Hypothalamus (tissue), 51 donors: ENCODE measurements at places on chromosomes 3 and 15.

- no peak for DNase-seq
These were observed 21.0 kb downstream of the PAQR5 start for GRCh38 chr15:69319384-69320375.

DNA sequence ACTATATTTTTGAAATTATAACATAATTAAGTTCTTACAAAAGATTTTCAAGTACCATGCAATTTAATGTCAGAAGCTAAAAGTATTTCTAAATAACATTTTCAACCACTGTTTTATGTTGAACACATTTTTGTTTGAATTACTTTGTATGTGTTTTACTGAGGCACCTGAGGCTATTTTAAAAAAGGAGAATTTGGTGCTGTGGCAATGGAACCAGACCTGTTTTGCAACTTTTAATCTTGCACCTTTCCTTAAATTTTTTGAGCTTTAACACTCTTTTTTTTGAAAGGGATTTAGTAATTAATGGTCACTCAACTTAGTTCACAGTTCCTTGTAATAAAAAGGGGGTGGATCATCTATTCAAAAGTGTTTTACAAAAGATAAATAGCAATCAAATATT, 561.6 kb downstream of the ZBBX start:
- no peak for DNase-seq

- no peak for DNase-seq
These were observed 61.6 kb downstream of the GLCE start for GRCh38 chr15:69222002-69222474.

DNA sequence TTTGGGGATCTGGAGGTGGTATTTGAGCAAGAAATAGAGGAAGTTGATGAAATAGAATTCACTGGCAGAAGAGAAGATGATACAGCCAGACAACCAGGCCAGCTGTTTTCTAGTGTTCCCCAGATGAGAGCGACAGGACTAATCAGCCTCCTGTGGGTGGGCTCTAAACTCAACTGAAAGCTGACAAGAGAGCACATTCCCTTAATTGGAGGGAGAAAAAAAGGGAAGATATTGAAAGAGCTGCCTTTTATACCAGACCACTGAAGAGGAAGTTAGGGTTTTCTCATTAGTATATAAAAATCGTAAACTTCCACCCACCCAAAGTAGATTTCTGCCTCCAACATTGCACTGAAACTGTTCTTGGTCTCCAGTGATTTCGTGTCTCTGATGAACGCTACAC, 6.5 kb upstream of the TM4SF19 start:
- DNase-seq, result no peak

DNA sequence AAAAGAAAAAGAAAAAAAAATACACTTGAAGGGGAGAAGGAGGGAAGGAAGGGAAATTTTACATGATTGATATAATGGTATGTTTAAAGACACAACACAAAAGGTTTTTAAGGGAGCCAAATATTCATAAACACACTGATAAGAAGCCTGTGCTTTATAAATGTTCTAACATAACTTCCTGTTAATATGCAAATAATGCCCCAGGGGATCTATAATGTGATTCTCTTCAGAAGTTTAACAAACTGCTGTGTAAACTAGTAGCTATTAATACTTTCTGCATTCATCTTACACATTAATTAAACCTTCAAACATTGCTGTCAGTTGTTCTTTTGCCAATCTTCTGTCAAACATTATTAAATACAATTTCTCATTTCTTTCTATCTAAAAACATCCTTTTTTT, 231.6 kb downstream of the TJP1 start:
- DNase-seq, result no peak

- DNase-seq, result no peak
These were observed 16.5 kb downstream of the MITF start for GRCh38 chr3:69755795-69756194.

- no peak for DNase-seq
These were observed 61.3 kb upstream of the LPP start for GRCh38 chr3:188092648-188093047.

GRCh38 chr3:61518590-61518989, 42.8 kb upstream of the PTPRG start:
- no peak for DNase-seq

GRCh38 chr3:72641684-72642083, 206.6 kb downstream of the SHQ1 start:
- no peak for DNase-seq

DNA sequence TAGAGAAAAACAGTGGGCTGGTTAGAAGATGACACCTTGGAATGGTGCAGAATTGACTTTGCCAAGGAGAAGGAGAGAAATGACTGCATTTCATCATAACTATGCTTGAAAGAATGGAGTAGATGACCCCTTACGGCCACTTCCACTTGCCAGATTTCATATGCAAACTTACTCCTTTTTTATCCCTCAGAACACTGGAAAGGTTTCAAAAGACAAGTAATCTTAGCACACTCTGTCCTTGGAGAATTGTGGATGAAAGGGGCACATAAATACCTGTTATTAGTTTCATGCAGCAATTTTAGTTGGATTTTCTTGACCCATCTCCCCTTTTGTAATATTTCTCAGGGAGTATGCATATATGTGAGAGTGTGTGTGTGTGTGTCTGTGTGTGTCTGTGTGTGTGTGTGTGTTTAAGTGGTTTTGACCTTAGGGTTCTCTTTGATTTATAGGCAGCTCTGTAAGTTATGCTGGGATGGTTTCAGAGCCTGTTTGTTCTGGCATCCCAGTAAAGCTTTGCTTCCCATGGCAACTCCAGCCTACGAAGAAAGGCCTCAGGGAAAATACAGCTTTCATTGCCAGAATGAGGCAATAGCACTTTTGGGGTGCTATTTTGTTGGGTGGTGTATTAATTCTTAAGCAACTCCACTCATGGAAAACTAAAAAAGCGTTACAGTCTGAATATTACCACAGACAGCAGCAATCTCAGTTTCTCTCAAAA, 122.2 kb upstream of the TP63 start:
- no peak for DNase-seq

GRCh38 chr15:58361273-58361759, 70.5 kb upstream of the LIPC start:
- no peak for DNase-seq

DNA sequence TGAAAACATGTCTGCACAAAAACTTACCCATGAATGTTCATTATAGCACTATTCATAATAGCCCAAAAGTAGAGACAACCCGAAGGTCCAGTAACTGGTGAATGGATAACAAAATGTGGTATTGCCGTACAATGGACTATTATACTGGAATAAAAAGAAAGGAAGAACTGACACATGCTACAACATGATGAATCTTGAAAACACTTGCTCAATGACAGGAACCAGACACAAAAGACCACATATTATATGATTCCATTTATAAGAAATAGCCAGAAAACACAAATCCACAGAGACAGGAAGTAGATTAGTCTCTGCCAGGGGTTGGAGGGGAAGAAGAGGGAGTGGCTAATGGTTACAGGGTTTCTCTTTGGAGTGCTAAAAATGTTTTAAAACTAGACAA, 18.3 kb downstream of the SHC4 start:
- no peak for DNase-seq

- no peak for DNase-seq
These were observed 27.0 kb downstream of the PDE8A start for GRCh38 chr15:85008474-85009260.

GRCh38 chr3:186374376-186374775, 12.3 kb upstream of the DGKG start:
- no peak for DNase-seq

GRCh38 chr3:74614107-74614967, at the start of gene CNTN3:
TSS of gene CNTN3 (minus strand) at chr3:74614659. CDS start at chr3:74521112, 93,547 bp downstream.
- DNase-seq, result no peak

- DNase-seq, result no peak
These were observed 70.1 kb upstream of the VEPH1 start for GRCh38 chr3:157573281-157573680.

GRCh38 chr15:45377609-45378148, 665 bp downstream of the GATM start:
- no peak for DNase-seq

DNA sequence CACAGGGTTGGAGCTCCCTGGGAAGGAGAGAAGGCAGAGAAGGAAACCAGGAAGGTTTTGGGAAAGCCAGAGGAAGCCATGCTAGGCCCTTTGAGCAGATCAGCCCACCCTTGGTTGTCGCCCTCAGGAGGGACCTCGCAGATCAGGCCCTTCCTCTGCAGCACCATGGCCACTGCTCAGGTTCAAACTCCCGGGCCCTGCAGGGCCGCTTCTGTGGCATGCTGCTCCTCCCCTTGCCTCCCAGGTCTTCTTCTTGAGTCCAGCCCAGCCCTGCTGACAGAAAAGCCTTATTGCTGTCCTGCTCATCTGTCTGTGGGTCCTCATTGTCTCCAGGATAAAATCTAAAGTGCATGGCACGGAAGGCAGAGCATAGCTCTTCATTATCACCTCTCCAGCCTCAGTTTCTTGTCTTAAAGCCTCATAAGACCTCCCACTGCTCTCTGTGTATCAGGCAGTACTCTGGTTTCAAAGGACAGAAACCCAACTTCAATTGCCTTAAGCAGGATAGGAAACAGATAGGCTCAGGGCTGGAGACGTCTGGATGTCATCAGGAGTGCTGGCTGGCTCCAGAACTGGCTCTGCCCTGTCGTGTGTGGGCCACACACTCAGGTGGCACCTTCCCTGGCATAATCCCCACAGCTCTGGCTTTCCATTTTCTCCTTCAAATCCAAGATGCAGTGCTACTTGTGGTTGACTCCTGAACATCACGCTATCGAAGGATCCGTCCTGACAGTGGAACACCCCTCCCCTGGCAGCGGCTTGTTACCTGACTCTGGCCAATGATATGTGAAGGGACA, 118.5 kb downstream of the EEFSEC start:
- no peak for DNase-seq

DNA sequence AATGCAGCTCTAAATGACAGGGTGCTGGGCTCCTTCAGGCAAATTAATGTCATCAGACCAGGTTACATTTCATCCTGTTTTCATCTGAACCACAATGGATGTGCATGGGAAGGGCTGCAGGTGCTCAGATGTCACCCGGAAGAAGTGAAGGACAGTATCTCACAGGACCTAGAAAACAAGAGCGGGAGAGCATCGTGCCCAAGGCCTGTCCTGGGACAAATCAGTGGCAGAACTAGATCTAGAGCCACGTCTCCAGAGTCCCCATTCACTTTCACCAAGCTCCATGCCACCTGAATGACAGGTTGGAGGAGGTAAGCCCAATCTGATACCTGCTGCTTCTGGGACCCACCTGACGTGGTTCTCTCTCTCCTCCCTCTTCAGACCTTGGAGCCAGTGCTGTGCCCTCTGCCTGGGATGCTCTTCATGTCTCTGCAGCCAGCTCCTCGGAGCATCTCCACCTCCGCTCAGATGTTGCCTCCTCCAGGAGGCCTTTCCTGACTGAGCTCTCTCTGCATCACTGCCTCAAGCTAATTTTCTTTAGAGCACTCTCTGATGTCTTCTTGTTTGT, 77.3 kb downstream of the CPN2 start:
- no peak for DNase-seq

DNA sequence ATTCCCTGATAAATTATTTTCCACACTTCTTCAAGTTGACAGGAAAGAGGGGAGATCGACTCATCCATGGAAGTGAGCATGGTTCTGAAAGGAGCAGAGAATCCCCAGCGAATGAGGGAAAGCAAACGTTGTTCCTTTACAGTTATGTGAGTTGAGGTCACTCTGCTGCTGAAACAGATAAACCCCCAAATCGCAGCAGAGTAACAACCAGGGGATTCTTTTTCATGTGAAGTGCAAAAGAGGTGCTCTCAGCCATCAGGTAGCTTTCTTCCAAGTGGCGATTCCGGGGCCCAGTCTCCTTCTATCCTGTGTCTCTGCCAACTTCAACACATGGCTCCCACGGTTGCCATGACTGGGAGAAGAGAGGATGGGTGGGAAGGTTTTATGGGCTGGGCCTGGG, 28.2 kb downstream of the MEX3B start:
- no peak for DNase-seq

DNA sequence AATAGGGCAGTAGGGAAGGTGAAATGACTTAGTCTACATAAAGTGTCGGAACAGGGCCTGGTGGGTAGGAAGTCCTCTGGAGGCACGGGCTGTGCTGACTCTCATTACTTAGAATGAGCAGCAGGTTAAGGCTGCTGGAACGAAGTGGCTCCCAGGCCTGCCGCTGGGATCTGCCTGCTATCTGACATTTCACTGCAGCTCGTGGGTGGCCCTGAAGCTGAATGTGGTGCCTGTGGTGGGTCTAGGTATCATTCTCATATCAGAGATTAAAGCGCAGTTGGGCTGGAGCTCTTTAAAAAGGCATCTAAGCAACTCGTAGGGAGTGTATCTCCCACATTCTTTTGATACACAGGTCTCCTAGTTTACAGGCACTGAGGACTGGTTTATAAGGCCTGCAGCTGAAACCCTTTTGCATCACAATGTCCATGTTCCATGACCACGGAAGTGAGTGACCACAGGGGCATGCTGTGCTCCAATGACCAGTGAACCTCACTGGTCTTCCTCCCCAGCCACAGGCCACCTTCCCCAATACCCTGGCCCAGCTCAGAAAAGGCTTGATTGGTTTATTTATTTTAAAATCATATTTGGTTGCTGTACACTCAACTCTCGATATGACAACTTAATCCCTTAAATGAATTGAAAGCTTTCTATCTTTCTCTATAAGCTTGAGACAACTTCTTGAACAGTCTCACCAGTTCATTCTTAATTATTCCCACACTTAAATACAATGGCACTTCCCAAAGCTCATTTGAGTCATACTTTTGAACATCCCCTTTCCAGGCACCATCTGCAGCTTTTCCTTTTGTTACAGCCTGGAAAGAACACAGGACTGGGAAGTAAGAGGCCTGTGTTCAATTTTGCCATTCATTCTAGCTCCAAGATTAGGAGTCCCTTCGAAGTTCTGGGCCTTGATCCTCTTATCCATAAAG, 19.0 kb downstream of the ADAMTS9 start:
- no peak for DNase-seq

DNA sequence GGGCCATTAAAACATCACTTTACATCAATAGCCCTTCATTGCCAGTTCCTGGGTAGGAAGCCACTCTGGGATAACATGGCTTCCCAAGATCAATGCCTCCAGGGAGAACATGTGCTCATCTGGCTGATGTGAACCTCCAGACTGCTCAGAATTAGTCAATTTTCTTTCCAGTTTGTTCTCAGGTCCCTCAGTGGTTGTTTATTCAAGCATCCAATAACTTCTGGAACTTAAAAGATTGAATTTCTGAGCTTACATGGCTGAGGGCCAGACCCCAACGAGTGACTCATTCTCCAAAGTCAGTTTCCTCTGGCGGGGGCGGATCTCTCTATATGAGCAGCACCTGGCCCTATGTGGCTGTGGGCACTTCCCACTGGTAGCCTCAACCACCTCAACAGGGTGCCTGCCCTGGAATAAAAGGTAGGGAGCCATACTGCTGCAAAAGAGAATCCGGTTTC, 34.0 kb downstream of the LYZL4 start:
- no peak for DNase-seq
